NCI-H69 (cell line): ENCODE measurements at places on chromosomes 4 and X.

DNA sequence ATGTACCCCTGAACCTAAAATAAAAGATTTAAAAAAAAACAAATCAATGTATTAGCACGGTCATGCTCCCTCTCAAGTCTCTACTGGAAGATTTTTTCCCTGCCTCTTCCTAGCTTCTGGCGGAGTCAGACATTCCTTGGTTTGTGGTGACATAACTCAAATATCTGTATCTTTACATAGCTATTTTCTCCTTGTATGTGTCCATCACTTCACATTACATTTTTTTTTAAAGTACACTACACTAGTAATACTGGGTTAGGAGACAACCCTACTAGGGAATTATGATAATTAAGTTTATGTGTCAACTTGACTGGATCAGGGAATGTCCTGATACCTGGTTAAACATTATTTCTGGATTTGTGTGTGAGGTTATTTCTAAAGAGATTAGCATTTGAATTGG lies 1197.9 kb downstream of the TECRL start:
- DNase-seq, result no peak

DNA sequence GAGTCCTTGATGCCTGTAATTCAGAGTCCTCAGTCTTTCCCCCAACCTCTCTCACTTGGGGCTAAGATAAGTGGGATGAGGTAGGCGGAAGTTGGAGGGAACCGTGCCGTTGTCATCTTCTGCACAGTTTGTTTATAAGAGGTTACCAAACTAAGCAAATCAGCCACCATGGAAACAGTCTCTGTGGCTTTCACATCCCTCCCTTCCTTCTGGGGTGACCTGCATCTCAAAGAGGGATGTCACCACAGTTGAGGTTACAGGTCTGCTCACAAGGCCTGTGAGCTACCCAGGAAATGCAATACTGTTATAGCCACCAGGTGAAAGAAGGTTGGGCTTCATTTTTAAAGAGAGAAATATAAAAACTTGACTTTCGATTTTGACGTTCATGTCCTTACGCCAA lies 26.3 kb downstream of the RTL5 start:
- DNase-seq, result no peak

- no peak for DNase-seq
Measured at GRCh38 chr4:102333787-102334186, 11.5 kb downstream of the SLC39A8 start.

DNA sequence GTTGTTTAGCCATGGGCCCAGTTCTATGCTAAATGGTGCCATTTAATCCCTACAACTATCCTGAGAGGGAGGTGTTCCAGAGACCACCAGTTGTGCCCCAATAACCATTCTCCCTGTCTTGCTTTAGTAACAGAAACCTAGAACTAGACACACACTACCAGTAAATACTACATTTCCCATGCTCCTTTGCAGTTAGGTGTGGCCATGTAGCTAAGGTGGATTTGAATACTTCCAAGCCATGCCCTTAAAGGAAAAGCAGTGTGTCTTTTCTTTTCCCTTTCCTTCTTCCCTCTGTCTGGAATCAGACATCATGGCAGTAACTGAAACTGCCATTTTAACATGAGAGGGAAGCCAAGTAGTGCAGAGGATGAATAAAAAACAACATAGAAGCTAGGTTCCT lies 90.9 kb upstream of the TMEM33 start:
- no peak for DNase-seq

- no peak for DNase-seq
Measured at GRCh38 chr4:106775636-106776035, 260.5 kb downstream of the DKK2 start.

GRCh38 chrX:120791013-120791643 lies 84.5 kb downstream of the CT47B1 start:
- DNase-seq, result peak; percentile 56

GRCh38 chr4:24042094-24042493 lies 152.2 kb upstream of the PPARGC1A start:
- no peak for DNase-seq

DNA sequence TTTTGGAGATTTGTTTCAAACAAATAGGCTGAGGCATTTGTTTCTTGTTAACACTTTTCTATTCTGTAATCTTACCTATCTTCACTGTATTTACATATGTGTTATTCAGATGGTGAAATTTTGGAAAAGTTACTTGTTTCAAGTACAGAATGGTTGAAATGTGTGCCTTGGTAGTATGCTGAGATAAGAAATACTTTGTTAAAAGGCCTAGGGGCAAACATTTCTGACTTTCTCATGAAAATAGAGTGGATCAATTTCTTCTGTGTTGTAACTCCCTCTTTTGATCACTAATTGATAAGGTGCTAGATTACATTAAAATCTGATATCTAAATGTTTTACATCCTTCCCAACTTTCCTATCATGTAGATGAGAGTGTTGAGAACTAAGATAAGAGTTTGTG lies 18.1 kb downstream of the USO1 start:
- no peak for DNase-seq

GRCh38 chr4:3434881-3435685 lies 6.7 kb upstream of the HGFAC start:
- DNase-seq, result peak; percentile 47

- no peak for DNase-seq
Measured at GRCh38 chrX:137651647-137652046, 85.7 kb downstream of the ZIC3 start.

GRCh38 chrX:72201836-72202536 lies 20.4 kb downstream of the PIN4 start:
- no peak for DNase-seq

DNA sequence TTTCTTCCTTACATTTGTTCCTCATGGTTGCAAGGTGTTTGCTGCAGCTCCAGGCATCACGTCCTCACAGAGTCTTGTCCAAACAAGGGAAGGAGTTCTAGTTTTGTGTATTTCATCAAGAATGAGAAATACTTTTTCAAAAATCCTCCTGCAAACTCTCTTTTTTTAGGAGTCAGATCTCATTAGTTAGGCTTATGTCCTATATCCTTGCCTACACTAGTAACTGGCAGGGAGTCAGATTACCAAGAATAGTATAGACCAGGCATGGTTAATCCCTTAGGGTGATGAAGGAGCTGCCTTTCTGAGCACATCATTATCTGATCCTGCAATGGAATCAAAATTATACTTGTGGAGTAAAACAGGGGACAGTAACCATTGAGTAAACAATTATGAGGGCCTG lies 160.4 kb downstream of the SHROOM3 start:
- no peak for DNase-seq

DNA sequence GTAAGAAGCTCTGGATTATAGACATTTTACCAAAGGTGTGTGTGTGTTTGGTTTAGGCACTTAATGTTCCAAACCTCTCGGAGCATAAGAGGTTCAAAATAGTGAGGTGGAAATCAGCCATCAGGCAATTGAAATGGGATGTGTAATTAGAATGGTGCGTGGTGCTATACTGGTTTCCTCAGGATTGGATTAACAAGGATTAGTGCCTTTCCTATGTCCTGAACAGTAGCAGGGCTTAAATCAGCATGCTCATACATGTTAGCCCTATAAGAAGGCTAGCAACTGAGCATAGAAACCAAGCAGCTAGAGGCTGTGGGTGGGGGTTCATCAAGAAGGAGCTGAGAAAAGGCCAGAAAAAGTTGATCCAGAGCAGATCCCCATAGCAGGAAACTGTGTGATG lies 256.8 kb upstream of the CXXC4 start:
- DNase-seq, result no peak

DNA sequence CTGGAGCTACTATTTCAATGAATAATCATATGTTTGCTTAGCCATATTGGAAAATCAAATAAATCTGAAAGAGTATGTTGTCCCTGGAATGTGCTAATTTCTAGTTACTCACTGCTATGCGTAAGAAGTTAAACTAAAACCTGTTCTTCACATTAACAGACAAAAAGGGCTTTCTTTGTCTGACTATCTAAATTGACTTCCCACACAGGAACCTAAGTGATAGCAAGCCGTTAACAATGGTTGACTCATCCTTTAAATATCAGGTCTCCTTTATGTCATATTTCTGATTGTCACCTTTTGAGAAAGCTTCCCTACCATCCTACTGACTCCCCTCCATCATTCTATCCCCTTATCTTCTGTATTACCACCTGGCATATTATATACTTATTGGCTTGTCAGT lies 81.4 kb downstream of the AMELX start:
- DNase-seq, result peak; percentile 2

GRCh38 chrX:13569479-13570260 lies at the start of gene EGFL6:
Gene EGFL6, plus strand, starts transcription at chrX:13569601. Its CDS starts 261 bp downstream, at chrX:13569862.
- DNase-seq, result peak; percentile 56

GRCh38 chr4:1091561-1091995 lies 21.8 kb downstream of the RNF212 start:
- DNase-seq, result no peak

GRCh38 chr4:4950561-4951290 lies 68.5 kb downstream of the CYTL1 start:
- no peak for DNase-seq

GRCh38 chrX:37685381-37686359 lies at the start of gene XK:
Gene XK, plus strand, starts transcription at chrX:37685791. Its CDS starts 171 bp downstream, at chrX:37685962.
- DNase-seq, result peak; percentile 92

GRCh38 chrX:44733931-44734330 lies 109.9 kb upstream of the DUSP21 start:
- no peak for DNase-seq

GRCh38 chrX:119093991-119094735 lies 21.4 kb downstream of the CT47C1 start:
- peak; percentile 59 for DNase-seq

GRCh38 chr4:107183155-107183774 lies 147.2 kb upstream of the DKK2 start:
- peak; percentile 53 for DNase-seq

- peak; percentile 21 for DNase-seq
Measured at GRCh38 chr4:169268951-169269760, 1.6 kb downstream of the SH3RF1 start.

GRCh38 chrX:134891652-134892051 lies 99.1 kb upstream of the SMIM10 start:
- DNase-seq, result no peak

DNA sequence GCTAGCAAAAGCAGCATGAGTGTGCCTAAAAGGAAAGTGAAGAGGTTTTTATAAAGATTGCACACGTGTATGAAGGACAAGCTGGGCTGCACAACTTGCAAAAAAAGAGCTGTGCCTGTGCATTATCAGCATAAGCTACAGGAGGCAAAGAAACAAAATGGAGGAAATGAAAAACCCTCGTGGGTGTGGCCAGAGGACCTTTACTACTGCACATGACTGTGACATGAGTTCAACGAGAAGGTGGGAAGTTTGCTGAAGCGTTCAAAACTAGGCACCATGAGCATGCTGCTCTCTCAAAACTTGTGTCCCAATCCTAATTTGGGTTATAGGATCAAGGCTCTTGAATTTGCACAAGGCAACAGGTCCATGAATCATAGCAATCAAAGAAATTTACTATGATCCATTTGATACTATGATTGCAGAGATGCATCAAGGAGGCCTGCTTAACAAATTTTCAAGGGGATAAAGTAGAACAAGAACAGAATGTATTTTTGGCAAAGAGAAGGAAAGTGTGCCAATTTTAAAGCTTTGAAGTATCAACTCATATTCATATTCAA lies 38.1 kb upstream of the CXorf38 start:
- DNase-seq, result no peak

GRCh38 chr4:39062094-39062769 lies at the start of gene KLHL5:
Gene KLHL5, plus strand, starts transcription at chr4:39062232. Its CDS starts 421 bp downstream, at chr4:39062653.
- DNase-seq, result no peak

GRCh38 chr4:166092797-166093290 lies 219.8 kb downstream of the TLL1 start:
- peak; percentile 53 for DNase-seq

- DNase-seq, result peak; percentile 87
Measured at GRCh38 chrX:39726771-39727170, 371.0 kb downstream of the BCOR start.

GRCh38 chr4:44237643-44238042 lies 211.0 kb downstream of the KCTD8 start:
- peak; percentile 17 for DNase-seq

DNA sequence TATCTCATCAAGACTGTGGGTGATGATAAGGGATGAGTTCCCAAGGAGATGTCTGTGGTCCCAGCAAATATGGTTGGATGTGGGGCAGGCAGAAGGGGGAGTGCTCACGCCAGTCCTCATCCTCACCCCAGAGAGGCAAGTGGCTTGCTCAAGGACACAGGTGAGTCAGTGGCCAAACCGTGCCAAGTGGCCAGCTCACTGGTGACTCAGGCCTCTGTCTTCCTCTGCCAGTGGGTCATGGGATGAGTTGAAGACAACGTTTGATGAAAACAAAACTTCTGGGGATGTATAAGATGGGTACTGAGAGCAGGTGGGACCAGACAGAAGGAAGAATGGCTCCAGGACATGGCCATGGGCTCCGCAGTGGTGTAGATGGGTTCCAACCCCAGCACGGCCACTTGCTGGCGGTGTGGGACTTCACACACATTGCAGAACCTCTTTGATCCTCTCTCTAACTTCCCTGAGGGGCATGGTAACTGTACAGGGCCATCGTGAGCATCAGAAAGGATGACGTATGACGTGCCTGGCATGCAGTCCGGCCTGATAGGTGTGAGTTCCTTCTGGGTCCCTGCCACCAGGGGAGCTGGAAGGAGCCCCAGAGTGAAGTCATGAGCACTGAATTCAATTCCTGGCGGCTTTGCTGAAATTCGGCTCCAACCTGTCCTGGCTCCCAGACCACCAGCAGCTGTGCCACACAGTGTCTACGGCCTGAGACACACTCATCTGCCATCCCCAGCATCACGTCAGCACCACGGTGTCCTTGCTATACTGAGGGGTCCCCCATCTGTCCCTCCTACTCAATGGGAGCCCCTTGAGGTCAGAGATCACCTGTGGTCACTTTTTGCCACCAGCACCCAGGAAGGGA lies 41.3 kb upstream of the GPR78 start:
- DNase-seq, result no peak

GRCh38 chrX:85851418-85851817 lies 195.9 kb downstream of the CHM start:
- DNase-seq, result peak; percentile 59

DNA sequence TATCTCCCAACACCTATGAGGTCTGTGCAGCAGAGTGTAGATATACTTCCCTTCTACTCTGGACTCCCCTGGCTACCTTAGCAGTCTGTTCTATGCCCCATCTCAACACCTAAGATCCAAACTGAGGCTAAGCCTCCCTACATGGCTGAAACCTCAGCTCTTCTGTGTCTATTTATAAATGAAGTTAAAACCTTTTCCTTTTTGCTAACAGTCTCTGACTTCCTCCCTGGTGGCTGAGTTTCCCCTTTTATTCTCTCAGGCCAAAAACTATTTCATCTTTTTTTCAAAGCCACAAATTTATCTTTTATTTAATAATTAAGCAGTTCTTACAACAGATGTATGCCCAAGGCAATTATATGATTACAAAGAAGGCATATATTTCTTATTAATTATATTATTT lies 111.8 kb upstream of the STIM2 start:
- DNase-seq, result no peak
